ENCODE measurements at places on chromosomes 13 and 19. TPM values are rescaled to one million over a fixed set of nuclear protein-coding genes. Genes with fewer than 3 reads are reported as not detected.
A peak's percentile ranks its signal among the peaks of the same experiment; 100 is the strongest.

GRCh38 chr19:6228551-6229215 is 51.1 kb downstream of the MLLT1 start:
- no peak for DNase-seq

DNA sequence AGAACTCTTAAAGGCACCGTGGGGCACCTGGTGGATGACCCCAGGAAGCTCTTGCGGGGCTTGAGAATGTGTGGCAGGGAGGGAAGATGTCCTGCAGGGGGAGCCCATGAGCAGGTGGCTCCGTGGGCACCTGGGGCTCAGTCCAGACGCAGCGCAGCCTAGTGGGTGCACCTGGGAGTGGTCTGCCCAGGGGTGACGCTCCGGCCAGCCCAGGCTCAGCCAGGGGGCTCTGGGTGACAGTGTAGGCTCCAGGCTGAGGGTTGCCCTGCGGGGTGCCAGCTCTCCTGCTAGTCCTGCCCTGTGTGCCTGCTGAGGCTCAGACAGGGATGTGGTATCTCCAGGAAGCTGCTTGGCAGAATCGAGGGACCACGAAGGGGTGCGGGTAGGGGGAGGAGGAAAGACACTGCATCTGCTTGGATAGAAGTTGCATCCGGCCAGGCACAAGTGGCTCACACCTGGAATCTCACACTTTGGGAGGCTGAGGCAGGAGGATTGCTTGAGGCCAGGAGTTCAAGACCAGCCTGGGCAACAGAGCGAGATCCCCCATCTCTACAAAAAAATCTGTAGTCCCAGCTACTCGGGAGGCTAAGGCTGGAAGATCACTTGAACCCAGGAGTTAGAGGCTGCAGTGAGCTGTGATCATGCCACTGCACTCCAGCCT is 15.0 kb upstream of the PGLS start:
- peak; percentile 88 for DNase-seq

- DNase-seq, result no peak
These were observed 42.0 kb upstream of the SLC15A1 start for GRCh38 chr13:98794498-98794897.

DNA sequence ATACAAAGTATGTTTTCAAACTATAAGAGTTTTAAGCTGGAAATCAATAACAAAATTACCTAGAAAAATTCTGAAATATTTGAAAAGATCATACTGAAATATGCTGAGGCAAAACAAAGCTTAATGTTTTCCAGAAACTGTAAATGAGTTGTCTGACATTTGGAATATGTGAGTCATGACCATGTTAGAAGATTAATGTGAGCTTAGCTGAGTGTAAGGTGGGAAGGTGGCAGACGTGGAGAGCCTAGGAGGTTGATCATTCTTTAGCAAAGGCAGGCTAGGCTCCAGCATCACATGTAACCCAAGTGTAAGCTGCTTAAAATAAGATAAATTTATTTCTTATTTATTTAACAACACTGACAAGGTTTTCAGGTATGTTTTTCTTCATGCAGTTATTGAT is 2086.1 kb upstream of the PCDH20 start:
- no peak for DNase-seq

DNA sequence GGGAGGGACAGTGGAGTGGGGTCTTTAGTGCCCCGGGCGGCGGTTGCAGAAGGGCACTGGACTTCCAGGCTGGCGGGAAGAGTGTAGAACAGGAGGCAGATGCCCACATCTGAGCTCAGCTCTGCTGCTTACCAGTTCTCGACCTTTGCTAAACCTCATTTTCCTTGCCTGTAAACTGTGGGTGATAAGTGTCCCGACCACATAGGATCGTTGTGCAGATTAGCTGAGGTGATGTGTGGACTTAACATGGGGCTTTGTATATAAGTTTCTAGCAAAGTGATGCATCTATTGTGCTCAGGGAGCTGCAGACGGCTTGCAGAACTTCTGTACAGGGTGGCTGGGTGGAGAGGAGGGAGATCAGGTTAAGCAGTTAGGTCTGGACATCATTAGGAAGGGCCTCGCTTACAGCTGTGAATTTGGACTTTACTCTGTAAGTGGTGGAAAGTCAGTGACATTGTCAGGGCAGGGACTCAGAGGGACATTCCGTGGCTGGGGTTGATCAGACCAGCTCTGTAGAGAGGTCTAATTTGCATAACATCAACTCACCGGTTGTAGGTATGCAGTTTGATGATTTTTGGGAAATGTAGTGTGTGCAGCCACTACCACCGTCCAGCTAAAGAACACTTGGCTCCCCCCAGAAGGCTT is 70.0 kb downstream of the SPATA13 start:
- no peak for DNase-seq

DNA sequence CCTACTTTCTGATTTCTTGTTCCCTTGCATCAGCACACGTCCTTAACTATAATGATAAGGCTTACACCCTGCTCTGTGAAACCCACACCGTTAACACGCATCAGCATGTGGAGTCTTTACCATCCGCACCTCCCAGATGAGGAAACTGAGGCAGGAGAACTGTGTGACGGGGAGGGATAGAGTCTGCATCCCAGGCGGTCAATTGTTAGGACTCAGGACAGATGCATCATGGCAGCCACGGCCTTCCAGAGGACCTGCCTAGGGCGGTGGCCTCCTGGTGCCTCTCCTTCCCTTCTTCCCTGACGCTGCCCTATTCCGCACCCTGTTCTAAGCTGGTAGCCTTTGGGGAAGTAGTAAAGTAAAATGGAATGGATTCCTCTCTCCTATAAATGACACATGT is 326.0 kb downstream of the TEX29 start:
- DNase-seq, result no peak

DNA sequence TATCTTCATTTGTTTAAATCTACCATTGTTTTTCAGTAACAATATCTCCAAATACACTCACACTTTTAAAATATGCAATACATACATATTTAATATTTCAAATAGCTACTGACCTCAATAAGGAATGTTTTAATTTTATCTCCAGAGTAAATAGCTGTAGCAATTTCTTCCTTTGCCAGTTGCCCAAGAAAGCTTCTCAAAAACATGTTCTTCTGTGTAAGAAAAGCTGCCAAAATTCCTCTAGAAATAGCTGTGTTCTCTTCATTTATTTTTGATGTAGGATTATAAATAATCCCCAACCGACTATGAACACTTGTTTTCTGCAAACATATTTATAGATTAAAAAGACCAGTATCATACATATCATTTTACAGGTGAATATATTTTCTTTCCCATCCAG is 150.5 kb downstream of the UGGT2 start:
- no peak for DNase-seq

GRCh38 chr19:14818588-14818987 is 16.4 kb downstream of the OR7A5 start:
- DNase-seq, result no peak

- DNase-seq, result no peak
These were observed 47.8 kb downstream of the PEPD start for GRCh38 chr19:33473653-33474305.

DNA sequence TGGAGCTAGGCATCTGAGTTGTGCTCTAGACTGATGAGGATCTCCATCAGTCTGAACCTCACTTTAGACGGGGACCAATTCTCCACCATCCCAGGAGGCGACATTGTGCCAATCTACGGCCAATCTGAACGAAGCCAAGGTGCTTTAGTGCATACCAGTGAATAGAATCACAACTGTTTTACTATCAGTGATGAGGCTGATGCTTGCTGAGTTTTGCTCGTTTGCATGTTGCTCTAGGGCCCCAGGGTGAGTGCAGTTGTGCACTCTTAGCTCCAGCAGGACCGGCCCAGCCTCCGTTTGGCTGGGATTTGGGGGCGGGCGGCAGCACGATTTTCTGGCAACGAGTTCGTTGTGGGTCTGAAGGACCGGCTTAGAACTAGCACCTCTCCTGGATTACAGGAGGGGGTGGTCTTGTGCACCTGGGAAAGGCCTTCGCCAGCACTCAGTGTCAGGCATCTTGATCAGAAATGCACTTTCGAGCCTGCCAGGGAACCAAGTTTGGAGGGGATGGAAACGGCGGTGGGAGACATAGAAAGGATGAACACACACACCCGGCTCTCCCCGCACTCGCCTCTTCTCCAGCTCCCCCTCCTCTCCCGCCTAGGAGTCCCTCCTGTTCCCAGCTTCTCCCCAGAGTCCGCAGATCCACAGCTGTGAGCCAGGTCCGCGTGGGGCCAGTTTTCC is 4.4 kb downstream of the GSX1 start:
- DNase-seq, result no peak

GRCh38 chr13:100235311-100235901 is 146.5 kb downstream of the PCCA start:
- no peak for DNase-seq

GRCh38 chr13:81872581-81872980 is 1531.7 kb upstream of the SPRY2 start:
- no peak for DNase-seq

The SIGLEC11 gene
- not detected for total RNA-seq

DNA sequence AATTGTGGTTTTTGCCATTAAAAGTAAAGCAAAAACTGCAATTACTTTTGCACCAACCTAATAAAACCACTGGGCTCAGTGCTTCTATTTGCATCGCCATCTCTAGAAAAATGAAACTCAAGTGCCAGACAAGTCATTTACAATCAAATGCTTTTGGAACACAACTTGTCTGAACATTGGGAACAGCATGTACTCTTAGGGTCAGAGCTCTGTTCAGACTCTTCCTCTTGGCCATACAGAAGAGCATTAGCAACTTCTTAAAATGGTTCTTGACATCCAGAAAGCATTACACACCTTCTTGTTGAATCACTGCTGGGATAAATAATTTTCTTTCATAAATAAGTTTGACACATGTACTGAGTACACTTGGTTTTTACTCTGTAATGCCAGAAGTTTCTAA is 272.5 kb downstream of the DCLK1 start:
- no peak for DNase-seq

- no peak for DNase-seq
These were observed 1341.2 kb upstream of the SPRY2 start for GRCh38 chr13:81682081-81682630.

The CACNG7 gene
- not detected for total RNA-seq

The PPM1N gene
- total RNA-seq, result 6.1 TPM

The BRCA2 gene
- total RNA-seq, result 25.2 TPM

The KIR3DL1 gene
- total RNA-seq, result not detected

The HSH2D gene
- 72.5 TPM for total RNA-seq

- no peak for DNase-seq
These were observed 21.4 kb downstream of the KCTD4 start for GRCh38 chr13:45179428-45179827.

The ZNF541 gene
- 1.2 TPM for total RNA-seq

DNA sequence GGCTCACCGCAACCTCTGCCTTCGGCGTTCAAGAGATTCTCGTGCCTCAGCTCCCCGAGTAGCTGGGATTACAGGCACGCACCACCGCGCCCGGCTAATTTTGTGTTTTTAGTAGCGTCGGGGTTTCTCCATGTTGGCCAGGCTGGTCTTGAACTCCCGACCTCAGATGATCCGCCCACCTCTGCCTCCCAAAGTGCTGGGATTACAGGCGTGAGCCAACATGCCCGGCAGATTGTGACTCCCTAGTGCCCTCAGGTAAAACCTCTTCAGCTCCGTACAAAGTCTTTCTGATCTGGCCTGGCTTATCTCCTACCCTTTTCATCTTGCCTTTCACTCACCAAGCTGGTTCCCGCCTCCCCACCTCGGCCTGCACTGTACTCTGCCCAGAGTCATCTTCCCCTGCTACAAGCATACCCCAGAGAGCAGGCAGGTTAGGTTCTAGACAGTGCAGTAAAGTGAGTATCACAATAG is 15.0 kb downstream of the BICRA start:
- no peak for DNase-seq

- peak; percentile 58 for DNase-seq
These were observed 644 bp downstream of the MED26 start for GRCh38 chr19:16627193-16627927.

The GATAD2A gene
- 152 TPM for total RNA-seq

DNA sequence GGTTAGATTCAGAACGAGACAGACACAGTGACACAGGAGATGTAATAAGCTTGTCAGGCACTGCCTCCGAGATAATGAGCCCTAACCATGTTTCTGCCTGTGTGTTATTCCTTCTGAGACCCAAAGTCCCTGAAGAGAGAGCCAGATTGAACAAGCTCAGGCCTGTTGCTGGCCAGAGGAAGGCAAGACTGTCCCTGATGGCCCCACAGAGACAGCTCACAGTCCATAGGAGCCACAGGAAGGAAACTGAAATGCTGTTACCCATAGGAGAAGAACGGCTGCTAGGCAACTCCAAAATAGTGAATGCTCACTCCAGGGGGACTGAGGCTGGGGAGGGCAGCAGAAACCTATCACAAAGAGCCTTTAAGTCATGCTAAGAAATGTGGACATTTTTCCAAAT is 31.8 kb upstream of the RFXAP start:
- DNase-seq, result no peak

DNA sequence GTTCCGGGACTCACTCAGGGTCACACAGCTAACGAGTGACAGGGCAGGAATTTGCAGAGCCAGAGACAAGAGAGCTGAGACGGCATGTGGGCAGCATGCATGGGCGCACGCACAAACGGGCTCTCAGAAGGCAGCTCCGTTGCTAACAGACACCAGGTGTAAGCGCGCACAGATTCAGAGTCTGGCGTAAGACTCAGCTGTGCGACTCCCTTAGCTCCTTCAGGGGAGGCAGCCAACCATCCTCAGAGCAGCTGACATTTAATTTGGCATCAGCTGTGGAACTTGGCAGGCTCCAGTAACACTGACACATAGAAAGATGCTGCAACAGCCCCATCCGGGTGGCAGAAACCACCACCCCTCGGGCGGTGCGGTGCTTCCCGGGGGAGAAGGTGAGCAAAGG is 7.5 kb upstream of the TM6SF2 start:
- no peak for DNase-seq

- DNase-seq, result no peak
These were observed 63.0 kb downstream of the TBC1D4 start for GRCh38 chr13:75418997-75419396.

DNA sequence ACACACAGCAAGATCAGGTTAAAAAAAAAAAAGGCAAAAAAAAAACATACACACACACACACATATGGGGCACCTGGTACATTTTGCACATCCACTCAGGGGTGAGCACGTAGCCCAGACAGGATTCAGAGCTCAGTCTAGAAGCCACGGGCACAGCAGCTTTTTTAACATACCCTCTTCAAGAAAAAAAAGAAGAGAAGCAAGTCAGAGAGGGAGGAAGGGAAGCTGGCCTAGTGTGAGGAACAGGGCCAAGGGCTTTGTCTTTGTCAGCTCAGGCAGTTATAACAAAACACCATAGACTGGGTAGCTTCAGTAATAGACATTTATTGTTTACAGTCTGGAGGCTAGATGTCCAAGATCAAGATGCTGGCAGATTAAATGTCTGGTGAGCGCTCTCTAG is 2.3 kb upstream of the TPM4 start:
- DNase-seq, result no peak
